Osteoblast (primary cell): ENCODE measurements at places on chromosomes 13 and 19. TPM values are rescaled to one million over a fixed set of nuclear protein-coding genes. Genes with fewer than 3 reads are reported as not detected.

Gene ZNF723
- not detected in 2 replicates for total RNA-seq

GRCh38 chr19:33096005-33096404 is 15.0 kb downstream of the GPATCH1 start:
- H3K27me3 ChIP-seq = no peaks in the 10 kb centered on the region
- H3K4me1 ChIP-seq = no peaks in the 10 kb centered on the region
- peak; percentile 15 for DNase-seq
- H3K4me3 ChIP-seq = no peak overlapping the region

- no peaks in the 10 kb centered on the region for H3K4me1 ChIP-seq
- H3K27me3 ChIP-seq = peaks cover 8% of the 10 kb centered on the region
- no peaks in the 10 kb centered on the region for H3K36me3 ChIP-seq
- peak; percentile 68 for DNase-seq
- no peak overlapping the region for H3K4me3 ChIP-seq
Observed at GRCh38 chr19:19218911-19219310, 7.2 kb downstream of the NCAN start.

DNA sequence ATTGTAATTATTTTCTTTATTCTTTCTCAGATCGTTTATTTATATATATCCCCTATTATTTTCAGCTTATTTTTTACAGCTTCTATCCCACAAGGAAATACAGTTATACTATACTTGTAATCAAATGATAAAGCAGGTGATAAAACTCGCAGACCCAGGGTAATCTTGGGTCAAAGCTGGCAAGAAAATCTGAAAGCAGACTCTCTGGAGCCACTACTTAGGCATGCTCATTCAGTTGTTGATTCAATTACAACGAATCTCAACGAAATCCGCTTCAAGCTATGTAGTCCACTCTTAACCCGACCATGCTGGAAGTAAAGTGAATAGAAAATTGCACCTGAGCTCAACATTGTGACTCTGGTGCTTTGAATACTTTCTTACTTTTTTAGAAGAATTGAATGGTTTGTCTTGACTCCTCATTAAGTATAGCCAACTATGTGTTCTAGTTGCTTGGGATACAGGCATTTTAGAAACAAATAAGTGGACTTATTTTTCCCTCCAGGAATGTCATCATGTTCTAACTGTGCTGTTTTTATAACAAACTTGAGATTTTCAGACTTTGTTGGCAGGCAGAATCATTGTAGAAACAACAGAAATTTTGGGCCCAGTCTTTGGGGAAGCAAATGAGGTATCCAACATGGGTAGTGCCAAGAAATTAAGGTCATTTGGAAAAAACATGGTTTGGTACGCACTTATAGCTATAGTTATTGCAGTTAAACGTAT is 21.4 kb downstream of the ESD start:
- DNase-seq = no peak
- no peak overlapping the region for H3K4me3 ChIP-seq
- peaks cover 11% of the 10 kb centered on the region for H3K4me1 ChIP-seq
- peaks cover 51% of the 10 kb centered on the region for H3K36me3 ChIP-seq

GRCh38 chr19:35329323-35329722 is 336 bp downstream of the CD22 start:
- peak; percentile 42 for DNase-seq
- H3K4me1 ChIP-seq = no peaks in the 10 kb centered on the region
- no peak overlapping the region for H3K4me3 ChIP-seq
- no peaks in the 10 kb centered on the region for H3K36me3 ChIP-seq
- H3K27ac ChIP-seq = no peak overlapping the region
- peaks cover 30% of the 10 kb centered on the region for H3K27me3 ChIP-seq
